ENCODE measurements at places on chromosomes 3 and 15. TPM values are rescaled to one million over a fixed set of nuclear protein-coding genes. Genes with fewer than 3 reads are reported as not detected.
A peak's percentile ranks its signal among the peaks of the same experiment; 100 is the strongest.

Gene HRH1
- not detected for total RNA-seq

Gene CD96
- total RNA-seq: 191 TPM

Gene TMEM40
- 5.3 TPM for total RNA-seq

GRCh38 chr3:127802606-127803005 is 19.7 kb downstream of the MGLL start:
- no peak for DNase-seq

GRCh38 chr15:75891895-75892294 is 11.8 kb upstream of the FBXO22 start:
- no peak for DNase-seq

GRCh38 chr3:31014317-31015040 is 120.0 kb upstream of the GADL1 start:
- DNase-seq: no peak

Gene SLC51A
- not detected for total RNA-seq

Gene KLF15
- 0.36 TPM for total RNA-seq

DNA sequence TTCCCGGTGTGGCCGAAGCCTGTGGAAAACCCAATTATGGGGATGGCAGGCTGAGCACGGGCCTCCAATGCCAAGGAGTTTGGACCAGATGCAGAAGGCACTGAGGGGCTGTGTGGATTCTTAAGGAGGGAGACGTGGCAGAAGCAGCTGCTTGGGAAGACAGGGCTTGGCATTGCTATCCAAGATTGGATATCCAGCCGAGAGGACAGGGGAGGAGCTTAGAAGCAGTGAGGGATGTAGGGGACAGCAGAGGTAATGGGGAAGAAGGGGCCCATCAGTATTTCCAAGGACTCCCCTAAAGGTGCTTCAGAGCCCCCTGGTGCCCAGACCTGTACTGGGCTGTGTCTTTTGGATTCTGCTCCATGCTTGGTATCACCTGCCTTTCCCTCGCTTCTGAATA is 112.8 kb upstream of the TLE3 start:
- DNase-seq: no peak

DNA sequence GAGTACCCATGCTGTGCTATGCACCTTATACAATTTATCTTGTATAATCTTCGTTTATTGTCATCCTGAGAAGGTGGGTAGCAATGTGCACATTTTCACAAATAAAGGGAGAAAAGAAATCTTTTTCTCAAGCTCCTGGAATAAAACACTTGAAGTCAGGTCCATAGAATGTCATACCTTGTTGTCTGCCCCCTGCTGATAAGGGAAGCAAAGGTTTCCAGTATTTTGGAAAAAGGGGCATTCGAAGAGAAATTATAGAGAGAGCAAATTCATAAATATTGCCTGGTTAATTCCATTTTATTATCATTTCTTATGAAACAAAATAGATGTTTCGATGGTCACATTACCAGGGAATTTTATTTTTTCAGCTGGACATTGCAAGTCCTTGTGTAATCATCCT is 277.8 kb downstream of the RAP2B start:
- DNase-seq: no peak

Gene ISG20
- 116 TPM for total RNA-seq

- no peak for DNase-seq
Observed at GRCh38 chr15:48478581-48478980, 147.4 kb downstream of the DUT start.

- no peak for DNase-seq
Observed at GRCh38 chr3:61008153-61008997, 242.9 kb downstream of the FHIT start.

GRCh38 chr15:80773122-80773551 is 6.0 kb upstream of the CEMIP start:
- no peak for DNase-seq

Gene CCR9
- total RNA-seq: not detected

- no peak for DNase-seq
Observed at GRCh38 chr3:72702390-72702789, 145.9 kb downstream of the SHQ1 start.

Gene RHOV
- total RNA-seq: not detected

Gene TNFSF10
- 9.5 TPM for total RNA-seq

- no peak for DNase-seq
Observed at GRCh38 chr3:99843590-99844258, 26.1 kb downstream of the CMSS1 start.

- DNase-seq: no peak
Observed at GRCh38 chr15:38671006-38671387, 106.4 kb upstream of the RASGRP1 start.

- no peak for DNase-seq
Observed at GRCh38 chr3:14391033-14391432, 11.4 kb upstream of the SLC6A6 start.

Gene CCR3
- total RNA-seq: not detected

GRCh38 chr3:103653996-103654395 is 1219.2 kb downstream of the ZPLD1 start:
- DNase-seq: no peak

DNA sequence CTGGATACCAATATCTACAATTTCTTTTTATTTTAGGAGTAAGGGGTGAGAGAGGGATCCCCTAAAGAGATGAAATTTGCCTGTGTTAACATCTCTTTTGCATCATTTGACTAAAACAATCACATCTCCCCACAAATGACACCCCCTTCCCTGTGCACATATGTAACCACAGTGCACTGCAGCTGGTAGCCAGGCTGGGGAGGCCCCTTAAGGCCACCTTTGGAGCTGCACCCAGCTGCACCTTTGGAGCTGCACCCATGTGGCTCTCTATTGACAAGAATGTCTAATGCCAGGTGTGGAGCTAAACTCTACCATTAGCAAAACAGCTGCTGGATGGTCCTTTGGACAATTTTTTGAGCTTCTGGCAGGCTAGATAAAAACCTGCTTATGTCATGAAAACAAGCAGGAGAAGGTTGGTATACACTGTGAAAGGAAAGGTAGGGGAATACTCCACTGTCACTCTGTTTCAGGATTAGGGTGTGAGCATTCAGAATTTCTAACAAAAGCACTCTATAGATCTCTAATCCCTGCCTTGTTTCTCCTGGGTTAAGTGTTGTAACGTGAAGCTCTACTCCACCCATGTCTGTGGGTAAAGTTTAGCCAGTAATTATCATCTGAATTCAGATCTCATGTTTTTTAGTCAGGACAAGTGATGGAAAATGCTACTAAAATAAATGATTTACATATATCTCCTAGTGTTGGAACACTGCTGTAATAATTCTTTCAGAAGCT is 52.1 kb downstream of the TFG start:
- DNase-seq: no peak

GRCh38 chr3:87771337-87772192 is 287.2 kb downstream of the CGGBP1 start:
- no peak for DNase-seq

DNA sequence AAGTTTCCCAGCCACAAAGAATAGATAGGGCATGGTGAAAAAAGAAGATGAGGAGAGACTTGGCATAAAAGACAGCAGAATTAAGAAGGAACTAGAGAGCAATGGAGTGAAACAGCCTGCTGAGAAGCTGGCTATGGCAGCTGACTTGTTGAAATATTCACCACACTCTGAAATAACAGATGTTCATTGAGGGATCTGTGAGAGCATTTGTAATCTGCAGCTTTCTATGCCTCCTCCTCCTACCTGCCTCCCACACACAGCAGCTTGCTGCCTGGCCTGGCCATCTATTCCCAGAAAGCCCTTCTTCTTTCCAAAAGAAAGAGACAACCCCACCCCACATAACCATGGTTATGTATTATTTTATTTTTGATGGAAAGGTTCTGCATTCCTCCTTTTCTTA is 303.9 kb downstream of the GAP43 start:
- no peak for DNase-seq

DNA sequence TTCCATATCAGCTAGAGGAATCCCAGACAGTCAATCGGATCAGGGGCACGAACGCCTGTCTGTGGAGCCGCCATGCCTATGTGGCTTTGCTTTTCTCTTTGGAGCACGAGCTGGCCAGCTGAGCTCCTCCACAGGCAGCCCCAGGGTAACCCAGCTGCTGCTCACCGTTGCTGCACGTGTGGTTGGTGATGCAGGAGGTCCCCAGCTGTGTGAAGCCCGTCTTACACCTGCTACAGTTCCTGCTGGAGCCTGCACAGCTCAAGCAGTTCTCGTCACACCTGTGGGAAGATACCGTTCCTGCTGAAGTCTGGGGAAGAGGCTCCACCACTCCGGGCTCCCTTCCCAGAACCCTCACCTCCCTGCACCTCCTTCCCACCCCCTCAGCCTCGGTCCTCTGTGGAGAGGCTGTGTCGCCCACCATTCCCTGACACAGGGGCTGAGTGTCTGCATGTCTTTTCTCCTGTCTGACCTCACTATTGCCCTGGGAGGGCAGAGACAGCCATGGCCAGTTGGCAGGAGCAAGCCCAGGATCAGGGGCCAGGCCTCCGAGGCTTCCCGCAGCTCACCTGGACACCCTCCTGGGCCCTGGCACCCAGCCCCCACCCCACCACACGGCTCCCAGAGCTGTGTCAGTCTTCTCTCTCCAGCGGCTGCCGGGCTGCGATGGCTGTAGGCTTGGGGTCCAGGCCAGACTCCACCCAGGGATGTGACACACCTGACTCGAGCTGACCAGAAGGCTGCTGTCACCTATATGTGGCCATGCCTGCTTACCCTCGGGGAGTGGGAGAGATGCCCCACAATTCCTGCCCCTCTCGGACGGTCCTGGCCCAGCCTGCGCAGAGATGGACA is 12.2 kb upstream of the SNRPA1 start:
- no peak for DNase-seq

Gene C3orf22
- total RNA-seq: not detected

DNA sequence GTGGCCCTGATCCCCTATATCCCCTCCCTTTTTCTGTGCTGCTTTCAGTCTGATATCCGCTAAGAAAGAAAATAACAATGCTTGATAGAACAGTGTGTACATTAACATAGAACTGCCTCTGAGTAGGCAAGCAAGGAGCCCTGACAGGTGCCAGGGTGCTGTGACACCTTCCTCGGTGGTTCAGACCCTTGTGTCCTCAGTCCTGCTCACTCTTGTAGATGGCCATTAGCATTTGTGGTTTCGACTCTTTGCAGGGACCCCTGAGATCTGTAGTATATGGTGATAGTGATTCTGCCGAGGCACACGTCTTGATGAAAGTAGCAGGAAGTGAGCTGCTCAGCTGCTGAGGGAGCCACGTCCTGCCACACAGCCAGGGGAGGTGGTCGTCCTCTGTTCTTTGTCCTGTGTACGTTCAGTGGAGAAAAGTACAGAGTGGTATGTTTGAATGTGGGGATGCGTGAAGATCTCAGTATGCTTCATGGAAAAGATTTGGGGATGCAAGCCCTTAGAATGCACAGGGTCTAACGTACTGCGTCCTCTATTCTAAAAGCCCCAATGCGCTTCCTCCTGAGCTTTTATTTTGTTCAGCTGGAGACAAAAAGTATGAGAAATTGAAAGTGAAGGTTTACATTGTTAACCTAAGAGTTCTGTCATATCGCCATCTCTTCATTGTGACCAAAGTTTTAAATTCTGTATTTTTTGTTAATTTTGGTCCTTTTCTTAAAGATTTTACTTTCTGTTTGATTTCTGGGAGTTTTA is 35.4 kb downstream of the PXYLP1 start:
- peak; percentile 39 for DNase-seq
